ENCODE measurements at places on chromosomes 12 and 14.

DNA sequence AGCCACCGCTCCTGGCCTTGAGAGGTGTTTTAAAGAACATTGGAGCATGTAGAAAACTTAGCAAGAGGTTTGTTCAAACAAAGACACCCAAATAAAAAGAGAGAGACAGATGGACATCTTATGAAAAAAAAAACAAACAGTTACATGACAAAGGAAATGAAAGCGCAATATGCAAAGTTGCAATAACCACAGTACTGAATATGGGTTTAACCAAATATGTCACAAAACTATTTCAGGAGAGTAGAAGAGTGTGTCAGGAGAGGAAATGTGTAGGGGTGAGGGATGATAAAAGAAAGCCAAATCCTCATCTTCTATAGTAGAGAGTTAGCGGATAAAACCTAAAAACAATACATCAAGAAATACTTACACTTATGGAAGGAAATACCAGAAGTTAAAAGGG lies 98.4 kb downstream of the GTF2A1 start:
- DNase-seq: no peak

GRCh38 chr14:81691931-81692330 lies 158.3 kb upstream of the SEL1L start:
- no peak for DNase-seq

GRCh38 chr14:101337053-101337452 lies 224.2 kb upstream of the DIO3 start:
- DNase-seq: no peak

- no peak for DNase-seq
These were observed 58.2 kb upstream of the STRN3 start for GRCh38 chr14:31084385-31084784.

DNA sequence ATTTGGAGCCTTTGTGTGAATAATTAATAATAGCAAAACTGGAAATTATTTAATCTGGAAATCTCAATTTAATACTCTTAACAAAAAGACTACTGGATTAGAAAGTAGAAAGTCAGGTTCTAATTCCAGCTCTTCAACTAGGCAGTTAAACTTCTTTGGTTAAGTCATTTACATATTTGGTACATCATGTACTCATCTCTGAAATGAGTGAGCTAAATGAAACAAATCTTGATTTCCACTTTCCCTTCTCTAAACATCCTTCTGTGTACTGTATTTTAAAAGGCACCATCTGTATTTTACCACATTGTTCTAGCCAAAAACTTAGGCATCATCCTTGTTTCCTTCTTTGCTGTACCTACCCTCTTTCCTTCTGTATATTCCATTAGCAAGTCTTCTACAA lies 26.9 kb downstream of the CRADD start:
- no peak for DNase-seq

GRCh38 chr12:106142591-106143261 lies 4.0 kb upstream of the NUAK1 start:
- no peak for DNase-seq

GRCh38 chr14:66782853-66783252 lies 274.9 kb downstream of the GPHN start:
- DNase-seq: no peak

- no peak for DNase-seq
These were observed 21.3 kb downstream of the TMTC3 start for GRCh38 chr12:88163371-88163770.

DNA sequence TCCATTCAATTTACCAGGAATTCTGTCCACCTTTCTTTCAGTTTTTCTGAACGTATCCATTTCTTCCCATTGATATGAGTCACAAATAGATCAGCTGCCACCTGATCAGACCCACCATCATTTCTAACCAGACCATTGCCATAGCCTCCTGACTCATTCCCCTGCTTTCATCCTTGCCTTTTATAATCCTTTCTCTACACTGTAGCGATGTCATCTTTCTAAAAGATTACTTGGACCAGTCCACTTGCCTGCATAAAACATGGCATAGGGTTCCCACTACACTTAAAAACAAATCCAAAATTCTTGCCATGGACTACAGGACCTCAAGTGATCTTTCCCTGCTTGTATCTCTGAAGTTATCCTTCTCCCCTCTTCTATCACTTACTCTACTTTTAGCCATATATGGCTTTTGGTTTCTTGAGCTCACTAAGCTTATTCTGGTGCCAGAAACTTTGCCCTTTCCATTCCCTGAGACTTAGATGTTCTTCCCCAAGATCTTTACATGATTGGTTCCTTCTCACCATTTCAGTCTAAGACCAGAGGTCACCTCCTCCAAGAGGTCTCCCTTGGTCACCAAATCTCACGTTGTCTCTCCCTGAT lies 149.5 kb upstream of the KRR1 start:
- no peak for DNase-seq

DNA sequence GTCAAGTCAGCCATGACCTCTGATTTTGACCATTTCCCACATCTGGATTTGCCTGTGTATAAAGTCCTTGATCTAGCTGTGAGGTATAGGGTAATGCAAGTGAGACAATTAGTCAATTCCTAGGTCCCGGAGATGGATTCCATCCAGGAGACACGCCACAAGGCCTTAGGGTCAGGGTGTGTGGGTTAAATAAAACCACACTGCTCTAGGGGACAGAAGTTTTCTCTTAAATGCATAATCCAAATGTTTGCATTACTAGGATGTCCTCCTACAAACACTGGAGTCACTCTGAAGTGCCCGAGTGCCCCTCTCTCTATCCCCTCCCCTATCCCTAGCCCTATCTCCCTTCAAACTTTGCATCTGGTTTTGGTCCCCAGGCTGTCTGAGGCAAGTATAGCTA lies 26.8 kb downstream of the LRIG3 start:
- DNase-seq: no peak

GRCh38 chr12:59068436-59068835 lies 148.1 kb upstream of the LRIG3 start:
- no peak for DNase-seq

- no peak for DNase-seq
These were observed 228.4 kb upstream of the NPAS3 start for GRCh38 chr14:32710231-32710671.

GRCh38 chr12:12892681-12893141 lies 1.3 kb downstream of the GPRC5A start:
- DNase-seq: no peak

DNA sequence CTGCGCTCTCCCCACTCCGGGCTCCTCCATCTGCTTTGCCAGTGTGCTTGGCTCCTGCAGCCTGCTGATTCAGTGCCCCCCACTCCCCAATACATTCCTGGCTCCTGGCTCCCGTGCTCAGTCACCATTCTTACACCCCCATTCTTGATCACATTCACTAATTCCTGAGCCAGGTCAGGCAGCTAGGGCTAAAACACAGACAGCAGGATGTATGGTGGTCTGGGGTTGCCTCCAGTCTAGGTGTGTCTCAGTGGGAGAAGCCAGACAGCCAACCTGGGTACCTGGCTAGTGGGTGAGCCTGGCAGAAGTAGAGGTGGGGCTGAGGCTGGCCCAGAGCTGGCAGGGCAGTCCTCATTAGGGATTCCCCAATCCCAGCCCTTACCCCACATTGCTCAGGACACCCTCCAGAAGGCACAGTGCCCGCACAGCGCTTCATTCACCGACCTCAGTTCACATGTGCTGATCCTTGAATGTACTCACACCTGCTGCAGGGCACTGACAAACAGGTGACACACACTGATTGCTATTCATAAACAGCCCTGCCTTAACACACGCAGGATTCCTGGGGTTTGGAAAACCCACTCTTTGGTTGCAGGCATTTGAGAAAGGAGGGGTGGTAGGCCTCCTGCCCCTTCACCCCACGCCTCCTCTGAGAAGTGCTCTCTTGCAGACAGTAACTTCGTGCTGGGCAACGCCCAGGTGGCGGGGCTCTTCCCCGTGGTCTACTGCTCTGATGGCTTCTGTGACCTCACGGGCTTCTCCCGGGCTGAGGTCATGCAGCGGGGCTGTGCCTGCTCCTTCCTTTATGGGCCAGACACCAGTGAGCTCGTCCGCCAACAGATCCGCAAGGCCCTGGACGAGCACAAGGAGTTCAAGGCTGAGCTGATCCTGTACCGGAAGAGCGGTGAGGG lies 1.7 kb downstream of the KCNH3 start:
- no peak for DNase-seq
